Stimulated activated CD8-positive, alpha-beta memory T cell treated with anti-CD3 and anti-CD28 coated beads, Interleukin-2, amount 100 ng/mL, for 48 hours (primary cell): ENCODE measurements at places on chromosomes 13 and 19.
A peak's percentile ranks its signal among the peaks of the same experiment; 100 is the strongest.

GRCh38 chr19:38417544-38418506, 8.2 kb downstream of the RASGRP4 start:
- peak; percentile 59 for DNase-seq

GRCh38 chr13:87607266-87607665, 63.9 kb upstream of the SLITRK5 start:
- DNase-seq, result no peak

DNA sequence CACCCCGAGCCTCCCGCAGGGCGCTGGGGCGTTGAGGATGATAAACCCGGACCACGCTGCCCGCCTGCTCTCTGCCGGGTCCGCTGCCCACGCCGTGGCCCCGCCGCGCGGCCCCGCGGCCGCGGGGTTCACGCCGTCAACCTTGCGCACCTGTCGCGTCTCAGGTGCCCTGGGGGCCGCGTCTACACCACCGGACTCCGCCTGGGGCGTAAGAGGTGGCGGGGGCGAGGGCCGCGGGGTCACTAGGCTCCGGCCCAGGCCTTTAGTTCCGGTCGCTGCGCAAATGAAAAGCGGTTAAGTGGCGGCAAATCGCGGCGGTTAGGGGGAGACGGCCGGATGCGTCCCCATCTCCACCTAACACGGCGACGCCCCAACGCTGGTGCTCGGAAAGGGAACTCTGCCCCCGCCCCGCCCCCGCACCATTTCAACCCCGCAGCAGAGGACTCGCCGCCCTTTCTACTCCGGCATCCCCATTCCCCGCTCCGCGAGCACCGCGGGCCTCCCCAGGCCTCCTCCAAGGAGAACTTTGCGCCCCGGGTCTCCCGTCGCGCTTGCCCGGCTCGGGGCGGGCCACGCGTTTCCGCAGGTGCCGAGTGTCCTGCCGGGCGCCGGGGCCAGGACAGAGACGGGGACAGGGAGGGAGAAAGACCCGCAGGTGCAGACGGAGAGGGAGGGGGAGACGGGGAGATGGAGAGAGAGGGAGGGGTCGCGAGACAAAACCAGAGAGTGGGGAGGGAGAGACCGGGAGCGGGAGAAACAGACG, 4.3 kb downstream of the ONECUT3 start:
- no peak for DNase-seq

GRCh38 chr19:9498183-9498902, at the start of gene ZNF560:
ZNF560 (minus strand) TSS chr19:9498616; CDS start chr19:9475313, 23,303 bp downstream.
- DNase-seq, result peak; percentile 2

GRCh38 chr19:18719541-18719940, 36.1 kb downstream of the CRTC1 start:
- no peak for DNase-seq

DNA sequence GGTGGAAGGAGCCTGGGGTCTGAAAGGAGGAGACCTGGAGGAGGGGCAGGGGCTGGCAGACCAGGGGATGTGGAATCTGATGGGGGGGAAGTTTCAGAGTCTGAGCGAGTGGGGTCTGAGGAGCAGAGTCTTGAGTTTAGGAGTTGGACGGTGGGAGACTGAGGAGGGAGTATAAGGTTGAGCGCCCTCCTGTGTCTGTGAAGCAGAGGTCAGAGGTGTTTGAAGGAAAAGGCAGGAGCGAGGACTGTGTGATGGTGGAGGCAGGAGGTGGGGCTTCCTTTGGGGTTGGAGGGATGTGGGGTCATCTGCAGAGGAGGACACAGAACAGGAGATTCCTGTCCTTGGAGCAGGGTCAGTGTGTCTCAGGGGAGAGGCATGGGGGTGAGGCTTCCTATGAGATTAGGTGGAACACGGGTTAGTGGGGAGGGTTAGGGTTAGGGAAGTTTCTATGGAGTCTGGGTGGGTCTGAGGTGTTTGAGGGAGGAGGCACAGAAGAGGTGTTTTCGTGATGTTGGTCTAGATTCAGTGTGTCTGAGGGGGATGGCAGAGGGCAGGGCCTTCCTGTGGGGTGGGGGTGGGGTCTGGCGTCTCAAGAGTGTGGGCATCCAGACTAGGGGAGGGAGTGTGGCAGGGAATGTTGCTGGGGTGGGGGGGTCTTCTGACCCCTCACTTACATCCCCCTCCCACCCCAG, 8.3 kb downstream of the RYR1 start:
- DNase-seq, result no peak

DNA sequence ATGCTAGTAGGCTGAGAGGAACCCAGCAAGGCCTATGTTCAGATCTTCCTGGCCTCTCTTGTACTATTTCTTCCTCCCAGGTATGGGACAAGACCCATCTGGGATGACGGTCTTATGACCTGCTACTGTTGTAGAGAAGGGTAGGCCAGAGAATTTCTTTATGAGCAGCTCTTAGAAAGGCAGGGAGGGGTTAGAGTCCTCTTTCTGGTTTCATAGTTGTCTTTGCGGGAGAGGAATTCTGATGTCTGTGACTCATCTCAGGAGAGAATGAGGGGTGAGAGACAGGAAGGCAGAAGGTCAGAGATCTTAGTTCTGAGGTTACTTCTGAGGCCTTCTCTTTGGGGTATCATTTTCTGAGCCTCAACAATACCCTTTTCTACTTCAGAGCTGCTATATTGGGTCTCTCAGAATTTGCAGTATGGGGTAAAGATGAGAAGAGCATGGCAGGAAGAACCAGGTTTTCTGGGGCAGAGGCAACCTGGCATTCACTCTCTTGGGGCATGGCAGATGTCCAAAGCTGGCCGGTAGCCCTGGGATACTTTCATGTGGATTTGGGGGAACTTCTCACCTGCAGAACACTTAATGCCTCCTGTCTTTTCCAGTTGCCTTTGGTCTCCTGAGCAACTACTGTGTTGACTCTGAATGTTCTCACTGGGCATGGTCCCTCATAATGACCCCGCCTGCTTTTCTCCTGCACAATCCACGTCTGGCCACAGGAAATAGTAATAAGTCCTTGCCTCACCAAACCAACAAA, 154.4 kb downstream of the GGACT start:
- DNase-seq, result no peak

DNA sequence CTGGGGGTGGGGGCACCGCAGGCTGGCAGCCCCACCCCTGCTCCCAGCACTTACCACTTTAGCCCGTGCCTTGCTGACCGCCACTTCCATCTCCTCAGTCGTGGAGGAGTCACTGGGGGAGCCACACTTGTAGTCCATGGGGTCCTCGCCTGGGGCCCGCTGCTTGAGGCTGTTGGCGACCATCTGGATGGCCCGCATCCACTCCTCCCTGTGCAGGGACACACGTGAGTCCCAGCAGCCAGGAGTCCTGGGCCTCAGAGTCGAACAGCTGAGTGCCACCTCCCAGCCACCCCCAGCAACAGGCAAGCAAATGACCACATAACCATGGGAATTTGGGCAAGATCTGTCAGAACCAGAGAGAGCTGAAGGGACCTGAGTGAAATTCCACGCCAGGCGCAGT, 16.0 kb upstream of the CCNP start:
- no peak for DNase-seq

DNA sequence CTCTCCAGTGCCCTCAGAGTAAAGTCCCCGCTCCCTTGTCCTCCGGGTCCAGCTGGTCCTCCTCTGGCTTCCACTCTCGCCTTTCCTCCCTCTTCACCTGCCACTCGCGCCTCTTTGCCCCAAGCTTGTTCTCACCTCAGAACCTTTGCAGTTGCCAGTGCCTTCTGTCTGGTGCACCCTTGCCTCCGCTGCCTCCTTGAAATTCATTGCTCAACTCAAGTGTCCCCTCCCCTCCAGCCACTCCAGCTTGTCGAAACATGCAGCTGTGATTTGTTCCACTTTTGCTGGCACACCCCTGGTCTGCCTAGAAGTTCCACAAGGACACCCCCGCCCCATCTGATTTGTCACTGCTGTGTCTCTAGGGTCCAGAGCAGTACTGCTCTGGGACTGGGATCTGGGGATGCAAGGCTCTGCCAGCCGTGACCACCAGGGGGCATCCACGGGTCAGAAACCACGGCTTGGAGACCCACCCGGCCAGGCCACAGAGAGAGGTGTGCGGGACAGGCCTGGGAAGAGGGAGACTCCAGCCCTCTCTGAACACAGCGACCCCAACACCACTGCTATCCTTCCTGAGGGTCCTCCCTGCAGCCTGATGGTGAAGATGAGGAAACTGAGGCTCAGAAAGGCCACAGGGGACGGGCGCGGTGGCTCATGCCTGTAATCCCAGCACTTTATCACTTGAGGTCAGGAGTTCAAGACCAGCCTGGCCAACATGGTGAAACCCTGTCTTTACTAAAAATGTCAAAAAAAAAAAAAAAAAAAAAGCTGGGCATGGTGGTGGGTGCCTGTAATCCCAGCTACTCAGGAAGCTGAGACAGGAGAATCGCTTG, 49.9 kb downstream of the AP1M1 start:
- DNase-seq, result peak; percentile 77

- no peak for DNase-seq
Measured at GRCh38 chr13:42007844-42008243, 40.6 kb upstream of the DGKH start.

GRCh38 chr19:51016798-51017683, 2.5 kb downstream of the KLK10 start:
- peak; percentile 48 for DNase-seq

DNA sequence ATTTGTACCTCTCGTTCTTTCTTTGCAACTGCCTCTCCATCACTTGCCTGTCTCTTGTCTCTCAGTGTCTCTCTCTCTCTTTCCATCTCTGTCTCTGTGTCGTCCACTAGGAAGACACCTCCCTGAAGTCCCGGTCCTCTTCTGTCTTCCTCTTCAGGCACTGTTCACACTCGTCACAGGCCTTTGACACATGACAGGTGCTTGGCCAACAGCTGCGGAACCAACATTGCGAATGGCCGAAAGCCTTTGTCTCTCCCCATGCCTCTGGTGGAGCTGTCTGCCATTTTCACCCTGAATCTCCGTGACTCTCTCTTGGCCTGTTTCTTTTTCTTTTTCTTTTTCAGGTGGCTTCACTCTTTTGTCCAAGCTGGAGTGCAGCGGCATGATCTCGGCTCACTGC, 2.8 kb downstream of the HIPK4 start:
- no peak for DNase-seq

DNA sequence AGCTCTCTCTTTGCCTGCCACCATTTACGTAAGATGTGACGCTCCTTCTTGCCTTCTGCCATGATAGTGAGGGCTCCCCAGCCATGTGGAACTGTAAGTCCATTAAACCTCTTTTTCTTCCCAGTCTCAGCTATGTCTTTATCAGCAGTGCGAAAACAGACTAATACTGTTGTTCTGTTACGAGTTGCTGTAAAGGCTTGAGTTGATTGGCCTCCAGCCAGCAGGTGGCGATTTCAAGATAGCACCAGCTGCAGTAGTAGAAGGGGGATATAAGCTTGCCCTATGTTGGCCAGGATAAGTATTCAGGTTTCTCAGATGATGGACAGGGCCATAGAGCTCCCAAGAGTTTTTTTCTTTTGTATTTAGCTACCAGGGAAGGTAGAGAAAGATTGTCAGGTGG, 385.5 kb downstream of the MZT1 start:
- DNase-seq, result no peak

DNA sequence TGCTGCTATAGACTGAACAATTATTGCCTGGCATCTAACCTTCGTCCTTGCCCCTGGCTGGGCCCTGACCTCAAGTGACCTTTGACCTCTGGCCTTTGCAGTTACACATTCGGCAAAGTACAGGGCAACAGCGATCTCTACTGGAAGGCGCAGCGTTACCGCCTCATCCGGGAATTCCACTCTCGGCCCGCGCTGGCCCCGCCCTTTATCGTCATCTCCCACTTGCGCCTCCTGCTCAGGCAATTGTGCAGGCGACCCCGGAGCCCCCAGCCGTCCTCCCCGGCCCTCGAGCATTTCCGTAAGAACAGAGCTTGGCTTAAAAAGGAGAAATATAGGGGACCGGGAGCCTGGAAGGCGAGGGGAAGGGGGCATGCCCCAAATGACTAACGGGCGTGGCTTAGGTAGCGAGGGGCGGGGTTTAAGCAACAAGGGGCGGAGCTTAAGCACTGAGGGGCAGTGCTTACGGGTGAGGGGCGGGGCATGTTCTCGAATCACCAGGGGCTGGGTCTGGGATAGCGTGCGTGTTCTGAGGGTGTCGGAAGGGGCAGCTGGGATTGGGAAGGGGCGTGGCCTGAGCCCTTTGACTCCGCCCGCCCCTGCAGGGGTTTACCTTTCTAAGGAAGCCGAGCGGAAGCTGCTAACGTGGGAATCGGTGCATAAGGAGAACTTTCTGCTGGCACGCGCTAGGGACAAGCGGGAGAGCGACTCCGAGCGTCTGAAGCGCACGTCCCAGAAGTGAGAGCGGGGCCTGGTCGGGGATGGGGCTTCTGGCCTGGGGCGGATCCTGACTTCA, 52.7 kb downstream of the TRPM4 start:
- DNase-seq, result no peak

GRCh38 chr19:55285229-55285890, 1.6 kb downstream of the BRSK1 start:
- no peak for DNase-seq

DNA sequence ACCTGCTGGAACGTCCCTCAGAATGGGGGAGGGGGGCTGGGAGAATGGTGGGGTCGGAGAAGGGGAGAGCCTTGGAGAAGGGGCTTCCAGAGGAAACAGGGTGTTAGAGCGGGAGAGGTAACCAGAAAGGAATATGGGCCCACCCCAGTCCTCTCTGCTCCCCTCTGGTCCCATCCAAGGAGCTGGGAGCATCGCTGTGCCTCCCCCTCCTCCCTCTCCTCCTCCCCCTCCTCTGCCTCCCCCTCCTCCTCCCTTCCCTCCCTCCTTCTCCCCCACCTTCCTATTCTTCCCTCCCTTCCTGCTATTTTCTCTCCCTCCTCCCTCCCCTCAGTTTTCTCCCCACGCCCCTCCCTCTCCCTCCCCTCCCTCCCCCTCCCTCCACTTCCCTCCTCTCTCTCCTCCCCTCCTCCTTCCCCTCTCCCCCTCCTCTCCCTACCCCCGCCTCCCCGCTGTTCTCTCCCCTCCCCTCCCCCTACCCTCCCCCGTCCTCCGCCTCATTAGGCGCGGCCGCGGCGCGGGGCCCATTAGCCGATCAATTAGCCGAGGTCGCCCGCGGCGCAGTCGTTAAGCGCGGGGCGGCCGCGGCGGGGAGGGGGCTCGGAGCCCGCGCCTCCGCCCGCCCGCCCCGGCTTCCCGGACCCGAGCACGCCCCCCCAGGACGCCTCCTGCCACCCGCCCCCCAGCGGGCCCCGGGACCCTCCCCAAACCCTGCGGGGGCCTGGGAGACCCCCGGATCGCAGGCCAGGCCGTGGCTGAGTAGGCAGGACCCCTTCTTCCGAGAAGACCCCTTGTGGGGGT, 15.4 kb downstream of the TLE5 start:
- no peak for DNase-seq
